M059J (cell line): ENCODE measurements at places on chromosomes 2 and 18. TPM values are rescaled to one million over a fixed set of nuclear protein-coding genes. Genes with fewer than 3 reads are reported as not detected.

APLF gene
- 1.4 and 2.6 TPM in 2 replicates for total RNA-seq

- DNase-seq: no peak
Observed at GRCh38 chr2:33432871-33433270, 43.6 kb upstream of the RASGRP3 start.

TBR1 gene
- total RNA-seq: not detected in 2 replicates

DNA sequence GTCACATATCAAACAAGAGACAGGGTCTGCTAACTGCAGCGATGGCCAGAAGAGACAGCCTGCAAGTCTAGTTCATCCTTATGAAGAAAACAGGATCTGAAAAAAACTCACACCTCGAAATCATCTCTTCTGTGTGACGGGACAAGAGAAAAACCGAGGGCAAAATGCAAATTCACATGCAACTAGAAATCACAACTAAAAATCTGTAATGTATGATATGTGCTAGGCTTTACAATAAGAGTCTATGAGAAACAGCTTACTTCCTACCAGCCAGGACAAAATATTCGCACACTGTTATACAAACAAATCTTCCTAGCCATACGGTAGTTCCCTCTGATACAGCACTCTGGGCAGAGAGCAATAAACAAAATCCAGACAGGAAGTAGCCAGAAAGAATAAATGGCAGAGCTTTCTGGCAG, 48.8 kb downstream of the ANKRD44 start:
- DNase-seq: no peak

SOCS6 gene
- 20.4 and 28.8 TPM in 2 replicates for total RNA-seq

CXCR1 gene
- total RNA-seq: not detected in 2 replicates

GRCh38 chr2:88003074-88003755, 13.1 kb downstream of the RNU2-63P start:
- no peak for DNase-seq

DNA sequence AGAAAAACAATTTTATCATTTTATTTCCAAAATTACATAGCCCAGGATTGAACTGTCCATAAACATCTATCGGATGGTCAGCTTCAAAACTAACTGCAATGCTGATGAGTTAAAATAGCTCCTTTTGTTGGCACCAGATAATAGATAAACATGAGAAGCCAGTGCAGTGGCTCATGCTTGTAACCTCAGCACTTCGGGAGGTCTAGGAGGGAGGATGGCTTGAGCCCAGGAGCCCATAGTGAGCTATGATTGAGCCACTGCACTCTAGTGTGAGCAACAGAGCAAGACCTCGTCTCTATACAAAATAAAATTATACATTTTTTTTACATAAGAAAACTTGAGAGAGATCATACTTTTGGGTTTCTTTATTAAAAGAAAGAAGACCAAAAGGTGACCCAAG, 34.6 kb upstream of the IMPA2 start:
- DNase-seq: peak; percentile 69

GRCh38 chr2:101805152-101806088, 107.9 kb downstream of the MAP4K4 start:
- peak; percentile 58 for DNase-seq

GAREM1 gene
- total RNA-seq: 0.02 and 0.17 TPM in 2 replicates
